ENCODE measurements at places on chromosomes 5 and 9. TPM values are rescaled to one million over a fixed set of nuclear protein-coding genes. Genes with fewer than 3 reads are reported as not detected.

AJM1 gene
- 2.7 TPM for total RNA-seq

N4BP3 gene
- 5.2 TPM for total RNA-seq

LRRC70 gene
- total RNA-seq, result 2.4 TPM

PCDHB12 gene
- 2.8 TPM for total RNA-seq

JAKMIP2 gene
- 7.5 TPM for total RNA-seq

GBGT1 gene
- 27.4 TPM for total RNA-seq

CERT1 gene
- total RNA-seq, result 60.7 TPM

IL9 gene
- total RNA-seq, result not detected

SLC25A2 gene
- 0.64 TPM for total RNA-seq

IQGAP2 gene
- 31.0 TPM for total RNA-seq

ENHO gene
- 0.61 TPM for total RNA-seq

ACOT12 gene
- not detected for total RNA-seq

GLRA1 gene
- total RNA-seq, result not detected

FAM78A gene
- 14.8 TPM for total RNA-seq

AMBP gene
- total RNA-seq, result 0.67 TPM

PPIC gene
- total RNA-seq, result 43.0 TPM

GRCh38 chr9:135901031-135901758, 6.2 kb downstream of the CAMSAP1 start:
- peak; percentile 20 for DNase-seq

- no peak for DNase-seq
These were observed 45.9 kb downstream of the ANXA2R start for GRCh38 chr5:42994246-42994554.

GRCh38 chr5:43547532-43547931, 9.3 kb downstream of the PAIP1 start:
- DNase-seq, result no peak

GRCh38 chr5:174581894-174582293, 142.5 kb upstream of the MSX2 start:
- no peak for DNase-seq

- DNase-seq, result no peak
These were observed 67.0 kb upstream of the SIMC1 start for GRCh38 chr5:176171171-176171760.

DNA sequence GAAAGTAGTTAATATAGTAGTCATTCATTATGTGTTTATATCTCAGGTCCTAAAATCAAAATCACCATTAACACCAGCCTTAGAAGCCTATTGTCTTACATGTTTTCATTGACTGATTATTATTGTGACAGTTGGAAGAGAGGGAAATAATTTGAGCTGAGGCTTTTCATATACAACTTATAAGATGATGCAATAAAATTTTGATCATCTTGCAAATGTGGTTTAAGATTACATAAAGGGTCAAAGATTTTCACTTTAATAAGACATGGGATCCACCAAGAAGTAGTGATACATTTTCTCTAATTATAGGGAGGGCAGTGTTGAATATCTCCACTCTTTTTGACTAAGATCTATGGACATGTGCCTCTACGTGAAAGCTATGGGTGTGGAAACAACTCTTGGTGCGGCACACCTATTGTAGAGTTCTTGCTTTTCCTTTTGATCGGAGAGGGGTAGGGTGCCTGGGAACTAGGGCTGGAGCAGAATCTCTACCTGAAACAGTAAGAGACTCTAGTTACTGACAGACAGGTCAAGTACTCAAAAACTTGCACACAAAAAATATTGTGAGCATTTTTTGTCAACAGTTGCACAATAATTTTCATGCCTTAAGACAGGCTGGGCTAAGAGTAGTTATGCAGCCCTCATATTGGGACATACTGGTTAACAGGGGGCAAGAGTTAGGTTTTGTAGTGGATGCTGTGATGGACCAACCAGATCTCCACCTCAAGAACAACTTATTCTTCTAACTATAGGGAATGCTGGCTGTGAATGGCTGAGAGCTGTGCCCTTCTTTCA, 139.3 kb upstream of the FST start:
- no peak for DNase-seq

- DNase-seq, result no peak
These were observed 75.2 kb upstream of the MPDZ start for GRCh38 chr9:13354733-13355132.

GRCh38 chr9:93874242-93874641, 80.9 kb downstream of the BARX1 start:
- no peak for DNase-seq

GRCh38 chr5:83572271-83572670, 100.7 kb downstream of the VCAN start:
- no peak for DNase-seq

GRCh38 chr5:128199611-128200010, 116.0 kb downstream of the SLC12A2 start:
- DNase-seq, result no peak

- DNase-seq, result no peak
These were observed 3.9 kb downstream of the TYRP1 start for GRCh38 chr9:12696931-12697622.

DNA sequence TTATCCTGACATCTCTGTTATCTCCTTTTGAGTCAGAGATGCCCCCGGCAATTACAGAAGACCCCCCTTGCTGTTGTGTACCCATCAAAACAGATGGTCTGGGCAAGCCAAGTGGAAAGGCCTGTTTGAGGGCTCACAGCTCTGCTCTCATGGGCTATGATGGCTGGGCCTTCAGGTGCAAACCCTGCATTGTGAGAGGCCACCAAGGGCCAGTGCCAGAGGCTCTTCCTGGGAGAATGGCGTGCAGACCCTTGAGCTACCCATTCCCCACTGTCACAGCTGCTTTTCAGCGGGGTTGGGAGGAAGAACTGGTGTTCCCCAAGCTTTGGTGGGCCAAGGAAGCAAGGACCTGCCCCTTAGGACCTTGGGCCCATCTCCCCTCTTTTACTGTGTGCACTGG, 174.7 kb upstream of the PPP1R26 start:
- no peak for DNase-seq

- DNase-seq, result no peak
These were observed 60.6 kb downstream of the PAM start for GRCh38 chr5:102815540-102816332.

- DNase-seq, result no peak
These were observed 478.2 kb downstream of the SPATA31D1 start for GRCh38 chr9:82466616-82467260.

- no peak for DNase-seq
These were observed 67.5 kb downstream of the SETX start for GRCh38 chr9:132287256-132287760.

GRCh38 chr5:24649531-24649930, 4.8 kb upstream of the CDH10 start:
- DNase-seq, result no peak

DNA sequence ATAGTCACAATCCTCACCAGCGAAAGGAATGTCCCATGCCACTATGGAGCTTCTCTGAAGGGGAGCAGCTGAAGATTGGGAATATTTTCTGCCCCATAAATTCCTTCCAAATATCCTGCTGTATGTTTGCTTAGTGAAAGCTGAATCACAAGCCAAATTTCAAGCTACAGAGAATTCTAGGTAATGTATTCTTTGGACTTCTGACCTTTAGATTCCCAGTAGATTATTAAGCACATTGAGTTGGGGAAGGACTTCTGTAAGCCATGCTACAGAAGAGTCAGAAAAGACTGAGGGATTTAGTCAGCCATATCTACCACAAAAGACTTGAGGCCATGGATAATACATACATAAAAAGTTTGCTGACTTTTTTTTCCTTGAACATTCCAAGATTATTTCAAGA, 1342.0 kb upstream of the NUDT12 start:
- no peak for DNase-seq

DNA sequence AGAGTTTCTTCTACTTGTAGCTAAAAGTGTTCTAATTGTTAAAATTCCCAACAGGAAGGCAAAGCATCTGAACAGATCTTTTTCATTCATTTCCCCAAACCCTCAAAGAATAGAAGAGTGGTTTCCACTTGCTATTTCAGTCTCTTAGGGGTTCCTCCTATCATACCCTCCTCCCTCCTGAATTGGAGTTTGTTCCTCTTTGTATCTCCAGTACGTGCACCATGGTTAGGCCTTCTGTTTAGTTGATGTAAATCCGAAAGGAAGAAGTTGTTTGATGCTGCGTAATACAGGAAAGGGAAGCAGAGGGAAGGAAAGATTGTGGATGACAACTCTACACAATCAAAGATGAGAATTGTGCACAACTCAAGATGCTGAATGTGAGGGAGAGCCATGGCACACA, 303.6 kb downstream of the PIK3R1 start:
- no peak for DNase-seq

DNA sequence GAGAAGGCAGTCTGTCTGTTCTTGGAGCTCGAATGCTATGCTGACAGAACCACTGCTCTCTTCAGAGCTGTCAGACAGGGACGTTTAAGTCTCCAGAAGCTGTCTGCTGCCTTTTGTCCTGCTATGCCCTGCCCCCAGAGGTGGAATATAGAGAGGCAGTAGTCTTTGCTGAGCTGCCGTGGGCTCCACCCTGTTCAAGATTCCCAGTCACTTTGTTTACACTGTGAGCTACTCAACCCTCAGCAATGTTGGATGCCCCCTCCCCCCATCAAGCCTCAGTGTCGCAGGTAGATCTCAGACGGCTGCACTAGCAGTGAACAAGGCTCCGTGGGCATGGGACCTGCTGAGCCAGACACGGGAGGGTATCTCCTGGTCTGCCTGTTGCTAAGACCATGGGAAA, 344.2 kb downstream of the TMEM161B start:
- DNase-seq, result no peak

DNA sequence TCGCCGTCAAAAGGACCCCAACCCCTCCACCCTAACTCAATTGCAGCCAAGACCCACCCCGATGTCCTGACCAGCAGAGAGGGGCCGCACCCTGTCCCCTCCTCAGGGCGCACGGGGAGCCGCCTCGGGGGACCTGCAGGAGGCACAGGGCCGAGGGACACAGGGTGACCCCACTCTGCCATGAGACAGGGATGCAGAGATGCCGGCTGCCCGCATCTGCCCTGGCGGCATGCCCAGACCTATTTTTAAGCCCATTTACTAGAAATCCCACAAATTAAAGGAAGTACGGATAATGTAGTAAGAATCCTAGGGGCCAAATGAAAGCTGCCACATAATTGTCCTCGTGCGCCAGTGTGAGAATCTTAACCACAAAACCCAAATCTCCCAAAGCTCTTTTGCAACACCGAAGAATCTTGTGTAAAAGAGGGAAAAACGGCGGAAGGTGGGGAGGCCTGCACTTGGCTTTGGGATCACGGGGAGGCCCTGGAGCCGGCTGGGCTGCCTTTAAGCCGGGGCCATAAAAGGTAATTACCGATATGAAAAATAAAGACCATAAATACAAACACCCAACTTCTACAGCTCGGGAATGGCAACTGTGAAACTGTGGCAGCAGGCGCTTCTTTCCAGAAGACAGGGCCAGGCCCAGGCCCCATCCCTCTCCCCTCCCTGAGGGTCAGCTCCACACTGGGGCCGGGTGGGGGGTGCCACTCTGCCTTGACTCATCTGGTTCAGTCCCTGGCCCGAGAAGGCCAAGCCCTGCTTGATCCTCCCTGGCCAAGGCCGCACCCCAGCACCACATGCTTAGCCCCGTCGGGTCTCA, 35.0 kb downstream of the NACC2 start:
- peak; percentile 68 for DNase-seq

GRCh38 chr5:72815580-72816283, 729 bp upstream of the TNPO1 start:
- no peak for DNase-seq

DNA sequence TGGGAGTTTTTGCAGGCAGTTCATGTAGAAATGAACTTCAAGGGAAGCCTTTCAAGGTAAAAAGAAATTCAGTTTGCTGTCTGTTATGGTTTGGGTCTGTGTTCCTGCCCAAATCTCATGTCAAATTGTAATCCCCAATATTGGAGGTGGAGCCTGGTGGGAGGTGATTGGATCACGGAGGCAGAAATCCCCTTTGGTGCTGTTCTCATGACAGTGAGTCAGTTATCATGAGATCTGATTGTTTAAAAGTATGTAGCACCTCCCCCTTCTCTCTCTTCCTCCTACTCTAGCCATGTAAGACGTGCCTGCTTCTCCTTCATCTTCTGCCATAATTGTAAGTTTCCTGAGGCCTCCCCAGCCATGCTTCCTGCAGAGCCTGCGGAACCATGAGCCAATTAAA, 341.4 kb downstream of the ARHGEF28 start:
- DNase-seq, result no peak

GRCh38 chr5:124728968-124729332, 17.5 kb downstream of the ZNF608 start:
- DNase-seq, result no peak

GRCh38 chr9:125922854-125923253, 175.7 kb downstream of the PBX3 start:
- DNase-seq, result no peak

GRCh38 chr5:77426670-77427069, 65.4 kb downstream of the WDR41 start:
- DNase-seq, result no peak
